NCI-H524 treated with DMSO at 0.1 percent for 48 hours (cell line): ENCODE measurements at places on chromosomes 5 and 9.

GRCh38 chr5:149795360-149795759 lies 65.2 kb downstream of the PPARGC1B start:
- DNase-seq = no peak

GRCh38 chr5:10671041-10672008 lies 89.7 kb downstream of the DAP start:
- DNase-seq = no peak

DNA sequence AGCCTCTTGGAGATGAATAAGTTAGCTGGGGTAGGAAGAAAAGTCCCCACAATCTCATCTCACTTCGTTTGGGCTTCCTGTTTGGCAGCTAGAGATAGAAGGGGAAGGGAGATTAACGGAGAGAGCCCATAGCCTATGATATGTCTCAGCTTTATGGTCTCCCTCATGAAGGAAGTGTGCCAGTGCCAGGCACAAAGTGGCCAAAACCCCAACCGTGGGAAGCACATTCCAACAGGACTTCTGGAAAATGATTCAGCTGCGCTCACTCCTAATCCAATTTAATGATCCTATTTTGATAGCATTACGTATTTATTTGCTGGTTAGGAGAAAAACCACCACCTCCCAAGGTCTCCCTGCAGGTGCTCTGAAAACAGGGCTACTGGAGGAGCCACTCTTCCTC lies 303.1 kb upstream of the CLINT1 start:
- DNase-seq = no peak

GRCh38 chr5:145495741-145496140 lies 339.4 kb downstream of the PRELID2 start:
- DNase-seq = no peak

DNA sequence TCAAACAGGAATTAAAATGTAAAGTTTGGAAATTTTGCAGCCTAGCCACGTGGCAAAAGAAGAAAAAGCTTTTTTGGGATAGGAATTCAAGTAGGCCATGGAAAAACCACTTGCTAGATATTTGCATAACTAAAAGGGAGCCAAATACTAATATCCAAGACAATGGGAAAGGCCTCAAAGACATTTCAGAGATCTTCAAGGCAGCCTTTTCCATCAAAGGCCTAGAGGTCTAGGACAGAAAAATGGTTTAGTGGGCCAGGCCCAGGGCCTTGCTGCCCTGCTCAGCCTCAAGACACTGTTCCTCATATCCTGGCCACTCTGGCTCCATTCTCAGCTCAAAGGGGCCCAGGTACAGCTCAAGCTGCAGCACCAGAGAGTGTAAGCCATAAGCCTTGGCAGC lies 265.9 kb upstream of the RPS23 start:
- no peak for DNase-seq

- DNase-seq = peak; percentile 98
Observed at GRCh38 chr5:51201024-51201423, 182.2 kb upstream of the ISL1 start.

- DNase-seq = no peak
Observed at GRCh38 chr9:4012441-4012840, 287.4 kb downstream of the GLIS3 start.

- peak; percentile 78 for DNase-seq
Observed at GRCh38 chr5:28215091-28215490, 1176.7 kb upstream of the CDH9 start.

- no peak for DNase-seq
Observed at GRCh38 chr5:9373571-9373970, 172.3 kb downstream of the SEMA5A start.
